Caco-2 (cell line): ENCODE measurements at places on chromosomes 6 and 20.

DNA sequence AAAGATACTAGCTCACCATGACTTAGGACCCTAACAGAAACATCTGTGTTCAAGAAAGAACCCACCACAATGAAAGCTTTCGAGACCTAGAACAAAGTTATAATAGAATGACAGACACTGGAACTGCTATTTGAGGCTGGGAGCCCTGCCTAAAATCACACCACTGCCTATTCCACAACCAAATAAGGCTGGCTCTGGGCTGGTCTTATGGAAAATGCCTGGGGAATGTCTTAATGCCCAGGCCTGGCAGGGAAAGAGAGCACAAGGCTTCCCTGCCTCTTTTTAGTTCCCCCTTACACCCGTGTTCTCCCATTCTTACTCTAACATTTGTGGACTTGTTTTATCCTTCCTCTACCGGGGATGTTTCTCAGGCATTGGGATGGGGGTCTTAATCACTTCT lies 5.6 kb upstream of the METTL24 start:
- no peak for DNase-seq

DNA sequence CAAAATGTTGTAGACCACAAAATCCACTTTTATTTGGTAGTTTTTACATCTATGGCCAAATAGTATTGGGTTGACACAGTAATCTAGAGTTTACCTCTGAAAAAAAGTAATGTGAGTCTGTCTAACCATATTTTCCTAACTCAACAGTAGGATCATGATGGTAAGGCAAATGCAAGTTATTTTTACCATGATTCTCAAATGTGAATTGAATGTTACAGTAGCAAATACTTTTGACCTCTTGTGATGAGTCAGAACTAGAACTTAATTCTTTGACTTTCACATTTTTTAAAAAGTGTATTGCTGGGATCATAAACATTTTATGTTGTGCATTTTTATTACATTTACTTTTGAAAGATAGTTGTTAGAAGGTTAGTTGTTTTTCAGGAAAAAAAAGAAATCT lies 22.0 kb downstream of the RNF146 start:
- DNase-seq = no peak

GRCh38 chr20:3431109-3431508 lies 23.6 kb upstream of the DNAAF9 start:
- DNase-seq = no peak

GRCh38 chr6:154370545-154370944 lies 13.9 kb upstream of the IPCEF1 start:
- DNase-seq = peak; percentile 35

- no peak for DNase-seq
Observed at GRCh38 chr6:168796106-168796505, 355.1 kb downstream of the SMOC2 start.

GRCh38 chr6:20379231-20379630 lies 22.4 kb upstream of the E2F3 start:
- no peak for DNase-seq

GRCh38 chr6:148217921-148218320 lies 124.7 kb upstream of the SASH1 start:
- DNase-seq = no peak

DNA sequence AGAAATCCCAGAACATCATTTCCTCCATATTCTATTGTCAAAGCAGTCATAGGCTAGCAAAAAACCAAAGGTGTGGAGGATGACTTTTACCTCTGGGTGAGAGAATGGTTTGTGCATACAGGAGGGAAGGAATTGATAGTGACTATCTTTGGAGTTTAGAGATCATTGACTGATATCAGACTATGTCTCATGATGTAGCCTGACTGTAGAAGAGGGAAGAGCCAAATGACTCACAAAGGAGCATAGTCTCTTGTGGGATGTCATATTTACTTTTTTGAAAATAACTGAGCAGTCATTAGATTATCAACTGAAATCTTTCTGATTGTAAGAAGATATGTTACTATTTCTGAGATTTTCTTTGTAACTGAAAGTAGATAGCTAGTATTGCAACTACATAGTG lies 158.5 kb downstream of the FLRT3 start:
- DNase-seq = no peak

- DNase-seq = no peak
Observed at GRCh38 chr6:30918670-30919069, 4.6 kb downstream of the VARS2 start.

GRCh38 chr6:53295176-53295575 lies 53.6 kb downstream of the ELOVL5 start:
- no peak for DNase-seq

DNA sequence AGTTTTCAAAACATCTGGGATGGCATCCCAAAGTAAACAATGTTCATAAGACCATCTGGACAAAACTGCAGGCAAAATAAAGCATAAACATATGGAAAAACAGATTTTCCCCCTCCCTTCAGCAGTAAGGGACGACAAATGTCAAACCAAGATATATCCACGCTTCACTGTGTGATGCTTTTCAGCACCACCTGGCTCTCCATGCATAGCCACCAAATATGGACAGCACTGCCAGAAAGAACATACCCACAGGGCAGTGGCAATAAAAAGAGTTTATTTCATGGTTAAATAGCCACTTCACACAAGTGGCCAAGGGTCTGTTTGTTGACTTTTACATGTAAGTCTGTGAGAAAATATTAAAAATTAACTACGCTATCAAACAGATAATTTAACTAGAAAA lies 23.1 kb downstream of the USP45 start:
- no peak for DNase-seq

- no peak for DNase-seq
Observed at GRCh38 chr6:159149641-159150040, 19.6 kb upstream of the FNDC1 start.
